ENCODE measurements at places on chromosomes 7 and 10.

DNA sequence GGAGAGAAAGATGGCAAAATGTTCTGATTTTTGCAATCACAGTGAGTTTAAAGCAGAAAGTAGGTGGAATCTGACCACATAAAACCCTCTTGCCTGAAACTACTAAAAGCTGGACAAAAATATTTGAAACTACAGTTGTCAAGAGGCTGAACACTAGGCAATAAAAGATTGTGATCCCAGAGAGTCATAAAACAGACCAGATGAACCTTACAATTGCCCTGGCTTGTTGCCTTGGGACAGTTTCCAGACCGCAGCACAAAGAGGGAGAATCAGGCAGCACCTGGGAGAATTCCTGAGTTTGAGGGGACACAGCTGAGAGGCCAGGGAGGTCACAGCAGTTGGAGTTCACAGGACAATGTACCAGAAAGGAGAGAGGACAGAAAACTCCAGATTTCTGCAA, 107.3 kb upstream of the NANOS1 start:
- no peak for DNase-seq

GRCh38 chr10:95343573-95343972, 52.8 kb upstream of the PDLIM1 start:
- DNase-seq: no peak

DNA sequence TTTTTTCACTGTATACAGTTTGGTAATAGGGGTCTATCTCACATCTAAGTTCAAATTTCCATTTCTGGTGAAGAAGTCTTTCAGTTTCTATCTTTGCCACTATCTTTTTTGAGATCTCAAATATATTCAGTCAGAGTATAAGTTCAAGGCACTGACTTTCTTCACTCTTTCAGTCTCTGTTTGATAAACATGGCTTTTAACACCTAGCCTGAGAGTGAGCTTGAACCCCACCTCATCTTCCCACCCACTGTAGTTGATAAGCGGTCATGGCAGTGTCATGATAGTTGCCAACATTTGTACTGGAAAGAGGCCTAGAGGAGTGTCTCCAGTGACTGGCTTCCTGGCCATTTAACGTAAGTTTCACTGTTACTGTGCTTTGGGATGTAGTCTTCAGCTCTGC, 41.2 kb upstream of the AGR3 start:
- DNase-seq: no peak

DNA sequence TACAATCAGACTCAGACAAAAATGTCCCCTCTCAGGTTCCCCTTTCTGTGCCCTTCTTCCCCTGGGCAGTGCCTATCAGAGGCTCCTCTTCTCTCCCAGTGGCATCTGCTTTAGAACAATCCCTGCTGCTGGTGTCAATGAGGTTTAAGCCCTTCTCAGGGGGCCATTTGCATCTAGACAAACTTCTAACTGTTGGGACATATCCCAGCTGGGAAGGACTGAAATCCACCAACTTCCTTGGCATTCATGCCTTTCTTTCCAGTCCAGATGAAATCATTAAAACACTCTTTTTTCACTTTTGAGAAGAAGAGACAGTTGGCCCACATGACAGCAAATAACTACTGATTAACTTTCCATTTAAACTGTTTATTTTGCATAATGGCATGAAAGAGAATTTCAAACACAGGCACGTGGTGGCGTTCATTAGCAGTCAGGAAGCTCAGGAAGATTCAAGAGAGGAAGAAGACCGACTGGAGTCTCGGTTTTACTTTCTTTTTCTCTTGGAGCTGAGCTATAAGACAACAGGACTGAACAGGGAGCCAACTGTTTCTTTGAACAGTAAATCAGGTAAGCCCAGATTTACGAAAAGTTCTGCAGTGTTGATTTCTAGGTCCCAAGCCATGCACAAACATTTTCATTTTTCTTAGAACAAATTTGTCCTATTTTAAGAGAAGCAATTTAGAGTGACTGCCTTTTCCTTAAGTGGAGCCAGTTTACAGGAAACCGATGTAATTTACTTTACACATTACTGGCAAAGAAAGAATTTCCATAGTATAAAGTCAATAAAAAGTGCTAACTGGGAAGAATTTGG, at the start of gene GIMAP2:
Gene GIMAP2 (plus strand): TSS at position 488 of the 811 bp plus-strand sequence. CDS start 1,354 bp downstream, outside the sequence.
- no peak for DNase-seq

DNA sequence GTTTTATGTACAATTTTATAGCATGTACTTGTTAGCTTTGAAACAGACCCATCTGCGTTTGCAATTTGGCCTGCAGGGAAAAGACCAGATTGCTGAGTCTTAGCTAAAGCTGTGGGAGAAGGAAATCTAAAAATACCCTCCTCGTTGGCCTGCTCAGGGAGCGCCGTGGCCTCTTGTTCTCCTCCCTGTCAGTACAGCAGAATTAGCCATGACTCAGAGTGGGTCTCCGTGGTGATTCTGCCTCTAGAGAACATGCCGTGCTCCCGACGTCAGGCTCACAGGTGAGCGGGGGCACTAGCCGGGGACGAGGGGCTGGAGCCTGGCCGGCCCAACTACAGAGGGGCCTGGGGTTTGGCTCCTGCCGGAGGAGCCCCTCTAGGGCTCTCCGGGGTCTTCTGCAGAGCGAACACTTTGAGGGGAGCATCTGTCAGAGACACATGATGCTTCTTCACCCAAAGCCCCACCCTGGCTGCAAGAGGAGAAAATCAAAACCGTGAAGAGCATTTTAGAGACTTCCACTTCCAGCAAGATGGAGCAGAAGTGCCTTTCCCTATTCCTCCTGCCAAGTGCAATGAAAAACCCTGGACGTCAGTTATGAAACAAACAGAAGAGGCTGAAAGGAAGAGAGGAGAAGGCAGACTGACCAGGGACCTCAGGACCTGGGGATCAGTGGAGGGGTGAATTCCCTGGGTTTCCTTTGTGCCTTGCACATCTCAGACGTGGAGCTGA, 98.9 kb downstream of the LHPP start:
- no peak for DNase-seq

- no peak for DNase-seq
Observed at GRCh38 chr10:13382703-13383398, 34.8 kb upstream of the SEPHS1 start.

GRCh38 chr7:78130446-78131215, 332.1 kb downstream of the PHTF2 start:
- no peak for DNase-seq

GRCh38 chr7:29996321-29996720, 6.7 kb upstream of the SCRN1 start:
- no peak for DNase-seq

- DNase-seq: no peak
Observed at GRCh38 chr10:96097865-96098264, 32.2 kb upstream of the ZNF518A start.

DNA sequence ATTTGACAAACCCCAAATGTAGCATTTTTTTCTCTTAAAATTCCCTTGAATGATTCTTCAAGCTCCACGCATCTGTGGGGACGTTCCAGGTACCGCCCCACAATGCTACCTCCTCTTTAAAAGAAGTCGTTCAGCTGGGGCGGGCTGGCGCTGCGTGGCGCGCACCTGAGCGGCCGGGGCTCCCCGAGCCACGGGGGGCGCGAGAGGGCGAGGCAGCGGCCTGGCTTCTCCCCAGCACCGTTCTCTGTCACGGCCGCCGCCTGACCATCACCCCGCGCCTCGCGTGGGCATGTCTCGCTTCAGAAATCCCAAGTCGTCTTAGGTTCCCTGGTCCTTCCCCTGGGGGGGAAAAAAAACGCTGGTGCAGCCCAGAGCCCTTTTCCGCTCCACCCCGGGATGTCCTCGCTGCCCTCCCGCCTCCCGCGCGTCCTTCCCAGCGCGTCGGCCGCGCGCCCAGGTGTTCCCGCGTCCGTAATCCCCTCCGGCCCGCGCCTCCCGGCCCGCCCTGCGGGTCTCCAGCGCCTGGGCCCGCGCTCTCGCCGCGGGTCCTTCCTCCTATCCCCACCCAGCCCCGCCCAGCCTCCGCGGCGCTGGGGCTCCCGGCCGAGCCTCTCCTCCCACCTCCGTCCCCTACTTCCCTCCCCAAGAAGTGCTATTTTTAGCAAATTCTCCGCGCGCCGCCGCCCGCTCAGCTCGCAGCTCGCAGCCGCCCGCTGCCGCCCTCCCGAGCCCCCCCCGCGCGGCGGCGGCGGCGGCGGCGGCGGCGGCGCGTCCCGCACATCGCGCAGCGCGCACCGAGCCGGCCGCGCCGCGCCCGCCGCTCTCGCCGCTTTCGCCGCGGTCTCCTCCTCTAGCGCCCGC, 58.7 kb upstream of the PRPS1L1 start:
- no peak for DNase-seq
